H1 (cell line): ENCODE measurements at places on chromosomes 7 and 10. TPM values are rescaled to one million over a fixed set of nuclear protein-coding genes. Genes with fewer than 3 reads are reported as not detected.

- no peaks in the 10 kb centered on the region for H3K36me3 ChIP-seq
- H3K4me1 ChIP-seq, result peaks cover 6% of the 10 kb centered on the region; the same call in 1 of the 2 replicates
- H3K4me3 ChIP-seq, result no peak overlapping the region
Measured at GRCh38 chr7:101953248-101953819, 135.9 kb downstream of the CUX1 start.

- no peaks in the 10 kb centered on the region for H3K4me1 ChIP-seq
- H3K27me3 ChIP-seq, result no peaks in the 10 kb centered on the region
- no peaks in the 10 kb centered on the region for H3K36me3 ChIP-seq
Measured at GRCh38 chr10:16689227-16689626, 128.0 kb downstream of the RSU1 start.

DNA sequence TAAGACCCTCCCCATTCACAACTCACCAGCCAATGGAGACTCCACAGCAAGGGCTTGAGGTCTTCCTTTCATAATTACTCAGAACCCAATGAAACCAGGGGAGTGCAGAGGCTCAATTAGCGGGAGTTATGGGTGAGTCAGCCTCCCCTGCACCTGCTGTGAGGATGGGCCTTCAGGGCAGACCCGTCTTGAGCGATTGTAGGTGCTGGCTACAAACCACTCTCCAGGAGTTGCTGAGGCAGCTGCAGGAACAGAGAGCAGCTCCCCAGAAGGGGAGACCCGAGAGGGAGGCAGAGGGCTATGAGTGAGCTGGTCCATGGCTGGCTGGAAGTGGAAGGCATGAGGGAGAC lies 58.5 kb upstream of the SORCS3 start:
- no peak overlapping the region for H3K4me3 ChIP-seq
- H3K4me1 ChIP-seq, result no peaks in the 10 kb centered on the region
- H3K36me3 ChIP-seq, result no peaks in the 10 kb centered on the region
- no peak for DNase-seq

DNA sequence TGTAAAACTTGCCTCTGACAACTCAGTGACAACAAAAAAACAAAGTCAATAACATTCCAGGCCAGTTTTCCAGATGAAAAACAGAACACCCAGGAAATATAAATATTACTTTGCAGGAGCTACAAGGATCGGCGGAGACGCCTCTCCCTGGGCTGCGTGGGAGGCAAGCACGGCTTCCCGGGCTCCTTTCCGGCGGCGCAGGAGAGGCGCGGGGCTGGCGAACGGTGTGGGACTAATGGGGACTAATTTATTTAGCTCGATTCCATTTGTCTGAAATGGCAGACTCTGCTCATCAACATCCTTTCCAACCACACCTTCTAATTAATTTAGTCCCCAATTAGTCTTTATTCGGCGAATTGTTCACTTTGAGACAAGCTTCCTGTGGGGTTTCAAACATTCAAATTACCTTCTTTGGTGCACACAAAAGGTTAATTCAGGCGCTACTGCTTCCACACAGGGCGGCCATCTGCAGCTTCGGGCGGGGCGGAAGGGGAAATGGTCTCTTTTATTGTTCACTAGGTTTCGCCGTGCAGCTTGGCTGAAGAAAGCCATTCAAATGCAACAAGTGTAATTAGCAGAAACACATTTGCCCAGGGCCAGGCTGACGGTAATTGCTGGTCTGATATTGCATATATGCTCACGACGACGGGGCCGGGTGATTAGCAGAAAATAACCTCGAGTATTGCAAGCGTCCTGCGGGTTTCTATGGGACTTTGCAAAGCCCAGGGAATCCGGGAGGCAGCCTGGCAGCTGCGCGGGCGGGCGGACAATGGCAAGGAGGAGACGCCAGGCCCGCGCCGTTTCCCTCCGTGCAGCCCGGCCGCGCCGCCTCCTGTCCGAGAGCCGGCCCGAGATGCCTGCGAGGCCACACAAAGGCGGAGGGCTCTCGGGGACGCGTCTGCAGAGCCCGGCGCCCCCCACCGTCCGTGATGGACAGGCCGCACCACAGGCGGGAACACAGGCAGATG lies 270.1 kb downstream of the PTPRN2 start:
- no peaks in the 10 kb centered on the region for H3K27me3 ChIP-seq
- H3K36me3 ChIP-seq, result no peaks in the 10 kb centered on the region
- no peaks in the 10 kb centered on the region; the same call in 1 of the 2 replicates for H3K4me1 ChIP-seq
- DNase-seq, result peak; percentile 41
- H3K4me3 ChIP-seq, result no peak overlapping the region

DNA sequence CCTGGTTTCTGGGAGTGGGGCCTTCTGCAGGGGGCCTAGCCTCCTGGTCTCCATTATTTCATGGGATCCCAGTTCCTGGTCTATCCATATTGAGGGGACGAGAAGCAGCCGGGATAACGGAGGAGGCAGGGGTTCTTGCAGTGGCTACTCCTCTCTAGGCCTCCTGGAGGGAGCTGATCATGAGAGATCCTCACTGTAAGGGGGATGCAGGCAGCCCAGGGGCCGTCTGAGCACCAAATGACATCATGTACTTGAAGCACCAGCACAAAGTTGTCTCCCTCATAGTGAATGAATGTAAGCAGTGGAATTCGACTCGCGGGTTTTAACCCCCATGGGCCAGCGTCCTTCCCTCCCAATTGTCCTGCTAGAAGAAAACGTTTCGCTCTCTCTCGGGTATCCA lies 964 bp upstream of the ADCY1 start:
- no peak for DNase-seq
- no peaks in the 10 kb centered on the region for H3K36me3 ChIP-seq
- peaks cover 26% of the 10 kb centered on the region for H3K4me1 ChIP-seq
- H3K27ac ChIP-seq, result no peak overlapping the region
- H3K4me3 ChIP-seq, result peak overlapping the region; percentile 79; the same call in 1 of the 2 replicates

PDE6C gene
- not detected in 2 replicates for total RNA-seq
